ENCODE measurements at places on chromosomes 12 and 14.

GRCh38 chr12:24966951-24967564 lies 18.2 kb upstream of the BCAT1 start:
- no peak for DNase-seq

DNA sequence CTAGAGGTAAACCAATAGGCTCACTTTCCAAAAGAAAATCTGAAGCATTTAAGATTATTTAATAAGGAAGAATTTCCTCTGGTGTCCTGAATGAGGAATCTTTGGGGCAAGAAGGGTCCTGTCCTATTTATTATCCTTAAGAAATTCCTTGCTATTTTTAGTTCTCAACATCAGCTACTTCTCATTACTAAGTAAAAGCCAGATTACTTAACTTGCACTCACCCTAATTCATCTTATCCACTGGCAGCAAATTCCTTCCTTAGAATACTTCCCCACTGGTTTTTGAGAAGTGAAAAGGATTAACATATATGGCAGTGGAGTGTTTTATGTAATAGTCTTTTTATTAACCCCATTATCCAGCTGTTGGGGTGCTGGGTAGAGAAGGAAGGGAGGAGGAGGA lies 767.7 kb downstream of the DIO2 start:
- DNase-seq, result no peak

- DNase-seq, result no peak
Observed at GRCh38 chr14:91255026-91255695, 10.7 kb upstream of the GPR68 start.

GRCh38 chr14:89720741-89721729 lies 233.5 kb downstream of the EFCAB11 start:
- peak; percentile 41 for DNase-seq

DNA sequence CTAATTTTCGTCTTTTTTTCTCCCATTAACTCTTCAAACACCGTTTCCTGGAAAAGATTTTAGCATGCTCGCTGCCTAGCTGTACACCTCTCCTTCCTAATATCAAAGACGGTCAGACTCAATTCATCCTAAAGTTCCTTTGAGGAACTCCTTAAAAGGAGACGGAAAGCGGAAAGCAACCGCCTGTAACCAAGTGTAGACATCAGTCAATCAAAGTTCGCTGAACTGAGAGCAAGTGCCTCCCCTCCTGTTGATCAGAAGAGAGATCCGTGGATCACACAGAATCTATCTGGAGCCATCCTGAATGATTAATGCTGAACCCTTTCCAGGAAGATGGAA lies 412 bp upstream of the TEP1 start:
- DNase-seq, result no peak

- DNase-seq, result peak; percentile 37
Observed at GRCh38 chr14:103738701-103739451, 23.3 kb downstream of the ZFYVE21 start.

- peak; percentile 76 for DNase-seq
Observed at GRCh38 chr14:72617391-72618031, 276.4 kb downstream of the DPF3 start.

DNA sequence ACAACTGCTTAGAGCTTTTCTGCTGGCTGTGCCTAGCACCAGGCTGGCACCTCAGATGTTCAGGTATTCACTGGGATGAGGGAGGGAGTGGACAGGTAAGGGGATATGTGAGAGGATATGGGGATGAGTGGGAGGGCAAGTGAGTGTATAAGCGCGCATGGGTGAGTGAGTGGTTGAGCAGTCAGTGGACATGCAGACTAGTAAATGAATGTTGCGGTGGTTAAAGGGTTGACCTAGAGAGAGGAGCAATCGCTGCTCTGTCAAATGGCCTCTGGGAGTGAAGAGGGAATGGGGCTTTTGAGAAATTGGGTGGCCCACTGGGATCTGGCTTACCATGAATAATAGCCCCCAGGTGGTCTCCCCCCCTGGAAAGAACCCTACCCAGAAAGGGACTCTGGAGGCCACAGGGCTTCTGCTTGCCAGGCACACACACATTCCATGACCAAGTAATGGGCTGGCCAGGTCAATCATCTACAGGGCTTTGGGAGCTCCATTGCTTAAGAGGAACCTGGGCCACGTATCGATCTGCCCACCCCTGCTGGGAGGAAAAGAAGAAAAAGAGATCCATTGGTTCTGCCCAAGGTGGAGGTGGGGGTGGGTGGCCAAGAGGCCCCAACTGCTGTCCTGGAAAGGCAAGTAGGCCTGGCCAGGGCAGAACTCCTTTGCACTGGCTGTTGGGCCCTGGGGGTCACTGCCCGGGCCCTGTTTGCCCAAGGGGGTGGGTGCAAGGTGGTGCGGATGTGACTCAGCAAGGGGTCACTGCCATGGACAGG lies 30.8 kb upstream of the ZFP36L1 start:
- no peak for DNase-seq

- no peak for DNase-seq
Observed at GRCh38 chr14:29148221-29148620, 381.6 kb downstream of the FOXG1 start.

DNA sequence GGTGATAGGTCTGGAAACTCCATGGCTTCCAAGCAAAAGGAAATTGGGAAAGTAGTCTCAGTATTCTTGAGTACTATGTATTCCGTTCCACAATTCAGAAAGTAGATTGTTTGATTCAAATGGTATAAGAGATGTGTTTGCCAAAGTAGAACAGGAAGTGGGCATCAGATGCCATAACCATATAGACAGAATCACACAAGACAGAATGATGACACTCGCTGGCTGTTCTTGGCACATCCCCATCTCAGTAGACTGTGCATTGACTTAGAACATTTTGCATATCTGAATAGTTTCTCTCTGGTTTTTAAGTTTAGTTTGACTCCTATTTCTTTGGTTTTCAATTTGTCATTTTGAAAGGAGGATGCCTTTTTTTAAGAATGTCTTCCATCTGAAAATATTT lies 221.1 kb upstream of the RGS6 start:
- DNase-seq, result no peak

- no peak for DNase-seq
Observed at GRCh38 chr12:68884251-68884650, 48.7 kb downstream of the CPM start.

DNA sequence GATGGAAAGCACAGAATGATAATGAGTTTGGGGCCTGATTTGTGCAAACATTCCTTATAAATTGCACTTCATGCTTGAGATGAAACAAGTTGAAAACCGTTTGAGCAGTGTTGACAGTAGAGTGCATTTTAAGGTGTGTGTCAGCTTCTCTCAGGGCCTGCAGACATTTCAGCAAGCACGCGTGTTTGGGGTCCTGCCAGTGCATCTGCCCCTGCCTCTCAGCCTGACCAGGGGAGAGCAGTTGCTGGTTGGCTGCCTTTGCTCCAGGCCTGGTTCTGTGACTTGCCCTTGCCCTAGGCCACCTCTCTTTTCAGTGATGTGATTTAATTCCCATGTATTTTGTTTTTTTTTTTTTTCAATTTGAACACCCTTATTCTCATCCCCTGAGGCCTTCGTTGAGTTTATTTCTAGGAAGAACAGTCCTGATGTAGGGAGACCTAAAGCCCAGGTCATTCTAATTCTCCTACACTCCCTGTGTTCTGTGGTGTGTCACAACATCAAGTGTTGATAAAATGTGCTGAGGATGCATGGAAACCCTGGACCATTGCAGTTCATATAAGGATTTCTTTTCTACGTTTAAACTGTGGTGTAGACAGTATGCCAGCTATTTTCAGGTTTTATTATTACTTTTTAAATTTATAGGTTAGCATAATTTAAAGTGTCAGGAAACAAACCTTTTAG lies 40.1 kb upstream of the AMN start:
- peak; percentile 10 for DNase-seq

DNA sequence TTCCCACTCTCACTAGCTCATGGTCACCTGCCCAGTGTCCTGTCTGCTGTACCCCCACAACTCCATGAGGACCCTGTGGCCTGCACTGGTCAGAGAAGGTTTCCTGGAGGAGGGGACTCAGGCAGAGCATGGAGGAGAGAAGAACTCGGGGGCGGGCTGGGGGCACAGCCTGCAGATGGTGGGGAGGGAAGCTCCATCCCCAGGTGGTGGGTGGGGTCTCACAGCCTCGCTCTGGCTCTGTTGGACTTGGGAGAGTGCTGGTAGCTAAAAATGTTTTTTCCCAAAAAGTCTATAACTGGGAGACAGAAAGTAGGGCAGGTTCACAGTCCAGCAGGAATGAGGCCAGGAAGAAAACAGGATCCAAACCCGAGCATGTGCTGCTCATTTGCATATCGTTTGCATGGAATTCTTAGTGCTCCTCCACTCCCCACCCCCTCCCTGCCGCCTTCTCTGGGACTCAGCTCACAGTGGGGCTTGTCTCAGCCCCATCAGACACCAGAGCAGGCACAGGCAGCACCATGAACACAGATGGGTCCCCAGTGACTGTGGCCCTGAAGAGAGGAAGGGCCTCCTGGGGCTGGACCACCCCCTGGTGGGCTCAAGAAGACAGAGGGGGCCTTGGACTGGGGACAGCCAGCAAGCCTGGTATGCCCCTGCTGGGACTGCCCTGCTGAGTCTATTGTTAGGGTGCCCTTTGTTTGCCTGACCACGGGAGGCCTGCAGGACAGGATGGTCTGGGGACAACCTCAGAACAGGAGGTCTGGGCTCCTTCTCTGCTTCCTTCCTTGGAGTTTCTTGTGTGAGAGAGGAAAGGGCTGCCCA lies 67.0 kb upstream of the SFSWAP start:
- no peak for DNase-seq

- no peak for DNase-seq
Observed at GRCh38 chr12:66320996-66321395, 18.7 kb downstream of the HELB start.

- DNase-seq, result peak; percentile 79
Observed at GRCh38 chr12:53058674-53059433, 9.0 kb downstream of the TNS2 start.

- no peak for DNase-seq
Observed at GRCh38 chr12:120925740-120926563, 21.8 kb upstream of the SPPL3 start.

GRCh38 chr12:1213205-1213604 lies 222.2 kb downstream of the ERC1 start:
- no peak for DNase-seq

- DNase-seq, result no peak
Observed at GRCh38 chr12:43964961-43965360, 129.1 kb downstream of the TMEM117 start.

- DNase-seq, result no peak
Observed at GRCh38 chr12:95077341-95077740, 3.9 kb upstream of the NR2C1 start.

DNA sequence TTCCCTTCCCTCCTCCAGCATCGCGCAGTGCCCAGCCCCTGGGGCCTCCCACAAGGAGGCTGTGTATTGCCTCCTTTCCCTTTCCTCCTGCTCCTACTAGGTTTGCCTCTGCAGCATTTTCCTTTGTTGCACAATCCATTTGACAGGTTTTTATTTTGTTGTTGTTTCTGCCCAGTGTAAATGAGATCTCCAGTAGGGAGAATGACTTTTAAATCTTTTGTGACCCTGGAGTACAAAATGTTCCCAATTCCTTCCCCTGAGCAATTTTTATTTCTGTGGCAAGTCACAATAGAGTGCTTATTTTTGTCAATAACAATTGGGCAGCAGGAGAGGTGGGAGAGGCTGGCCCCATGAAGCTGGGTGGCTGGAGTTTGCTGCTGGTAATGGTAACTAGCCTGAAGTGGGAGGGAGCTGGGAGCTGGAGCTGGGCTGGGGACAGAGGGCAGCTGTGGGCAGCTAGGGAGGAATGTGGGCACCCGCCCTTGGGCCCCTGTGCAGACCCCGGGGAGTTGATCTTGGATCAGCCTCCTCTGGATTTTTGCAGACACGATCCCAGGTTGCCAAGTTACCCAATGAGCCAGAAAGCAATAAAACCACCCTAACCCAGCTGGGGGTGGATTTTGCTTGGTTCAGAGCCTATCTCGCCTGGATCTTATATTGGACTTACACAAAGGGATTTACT lies 160.1 kb downstream of the KTN1 start:
- no peak for DNase-seq

- DNase-seq, result no peak
Observed at GRCh38 chr14:78455896-78456435, 285.8 kb downstream of the NRXN3 start.

DNA sequence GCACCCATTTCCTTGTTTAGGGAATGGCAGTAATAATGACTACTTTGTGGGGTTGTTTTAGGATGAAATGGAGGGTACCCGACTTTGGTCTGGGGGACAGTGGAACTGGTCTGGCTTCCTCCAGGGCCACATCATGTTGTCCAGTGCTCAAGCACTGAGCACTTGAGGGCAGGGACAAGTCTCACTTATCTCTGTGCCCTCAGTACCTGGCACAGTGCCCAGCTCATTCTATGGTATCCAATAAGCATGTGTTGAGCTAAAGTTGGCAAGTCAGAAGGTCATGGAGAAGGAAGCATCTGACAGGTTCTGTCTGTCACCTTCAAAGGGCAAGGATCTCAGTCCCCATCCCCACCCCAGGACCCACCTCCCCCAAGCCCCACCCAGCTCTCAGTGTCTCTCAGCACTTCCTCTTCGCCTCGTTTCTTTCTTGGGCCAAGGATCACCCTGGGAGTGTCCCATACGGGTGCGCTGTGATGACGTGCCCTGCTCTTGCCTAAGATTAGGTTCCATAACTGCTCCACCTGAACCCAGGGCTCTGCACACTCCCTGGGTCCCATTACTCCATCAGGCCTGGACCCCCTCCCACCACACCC lies 24.3 kb upstream of the TMEM106C start:
- DNase-seq, result no peak

DNA sequence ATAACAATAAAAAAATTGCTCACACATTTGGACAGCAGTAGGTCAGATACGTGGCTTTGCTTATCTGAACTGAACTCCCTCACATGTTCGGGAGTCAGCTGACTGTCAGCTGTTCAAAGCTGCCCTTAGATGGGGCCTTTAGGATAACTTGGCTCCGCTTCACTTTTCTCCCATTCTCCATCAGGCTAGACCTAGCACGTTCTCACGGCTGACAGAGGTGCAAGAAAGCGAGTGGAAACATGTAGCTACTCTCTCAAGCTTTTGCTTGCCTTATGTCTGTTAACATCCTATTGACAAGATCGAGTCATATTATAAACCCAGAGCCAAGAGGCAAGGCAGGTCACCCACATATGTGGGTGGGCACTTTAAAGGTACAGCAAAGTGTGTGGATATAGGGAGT lies 112.0 kb upstream of the PDZRN4 start:
- no peak for DNase-seq

- no peak for DNase-seq
Observed at GRCh38 chr12:133130808-133131128, 341 bp downstream of the ZNF10 start.

- no peak for DNase-seq
Observed at GRCh38 chr14:58401587-58401986, 5.9 kb downstream of the TOMM20L start.

- no peak for DNase-seq
Observed at GRCh38 chr14:105742531-105742848, 216.1 kb downstream of the TMEM121 start.

DNA sequence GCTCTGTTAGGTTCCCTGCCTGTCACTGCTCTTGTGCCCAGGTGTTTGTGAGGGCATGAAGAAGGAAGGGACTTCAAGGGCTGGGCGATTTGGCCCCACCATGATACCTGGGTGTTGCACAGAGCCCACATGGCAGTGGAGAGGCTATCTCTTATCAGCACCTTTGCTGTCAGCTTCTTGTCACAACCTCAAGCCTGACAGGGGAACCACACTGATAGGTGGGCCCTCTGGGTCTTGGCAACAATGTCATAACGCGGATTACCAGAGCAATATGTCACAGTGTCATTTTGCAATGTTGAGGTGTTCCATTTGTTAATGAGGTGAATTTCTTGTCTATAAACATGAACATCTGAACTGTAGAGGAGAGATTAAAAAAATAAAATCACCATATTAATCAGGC lies 22.9 kb upstream of the CACNA1C start:
- no peak for DNase-seq

Data from osteoblast (primary cell).